ENCODE measurements at places on chromosomes 3 and 15.

DNA sequence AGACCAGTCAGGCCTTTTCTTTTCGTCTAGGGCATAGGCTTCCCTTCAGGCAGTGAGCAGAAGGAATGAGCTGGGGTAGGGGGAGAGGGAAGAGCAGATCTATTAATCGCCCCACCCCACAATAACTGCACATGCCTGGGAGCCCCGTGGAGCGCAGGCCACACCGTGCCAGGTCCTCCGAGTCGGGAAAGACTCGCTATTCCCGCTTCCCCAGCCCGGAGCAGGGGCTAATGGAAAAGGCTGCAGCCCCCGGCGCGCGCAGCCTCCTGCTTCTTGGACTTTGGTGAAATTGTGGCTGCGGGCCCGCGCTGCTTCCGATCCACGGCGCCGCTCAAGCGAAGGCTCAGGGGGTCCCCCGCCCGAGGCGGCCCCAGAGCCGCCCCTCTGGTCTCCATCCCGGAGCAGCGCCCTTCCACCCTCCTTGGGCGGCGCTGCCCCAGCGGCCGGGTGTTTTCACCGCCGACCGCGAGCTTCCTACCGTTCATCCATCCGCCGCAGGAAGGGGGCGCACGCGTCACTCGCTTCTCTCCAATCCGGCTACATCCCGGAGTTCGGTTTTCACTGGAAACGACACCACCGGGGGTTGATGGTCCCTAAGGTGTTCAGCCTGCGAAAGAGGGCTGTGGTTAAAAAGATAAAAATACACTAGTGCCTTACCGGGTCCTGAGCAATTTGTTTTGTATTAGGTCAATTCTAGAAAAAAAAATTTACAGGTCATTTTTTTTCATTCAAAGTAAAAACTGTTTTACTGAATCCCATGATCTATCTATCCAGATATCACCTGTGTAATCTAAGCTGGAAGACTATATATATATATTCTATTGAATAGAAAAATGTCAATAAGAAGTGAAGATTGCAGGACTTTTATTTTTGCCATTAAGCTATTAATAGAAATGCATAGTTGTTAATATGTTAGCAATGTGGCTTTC lies 4.4 kb upstream of the SYNM start:
- DNase-seq = peak; percentile 88

GRCh38 chr3:50396502-50396901 lies 37.2 kb upstream of the TMEM115 start:
- DNase-seq = no peak

DNA sequence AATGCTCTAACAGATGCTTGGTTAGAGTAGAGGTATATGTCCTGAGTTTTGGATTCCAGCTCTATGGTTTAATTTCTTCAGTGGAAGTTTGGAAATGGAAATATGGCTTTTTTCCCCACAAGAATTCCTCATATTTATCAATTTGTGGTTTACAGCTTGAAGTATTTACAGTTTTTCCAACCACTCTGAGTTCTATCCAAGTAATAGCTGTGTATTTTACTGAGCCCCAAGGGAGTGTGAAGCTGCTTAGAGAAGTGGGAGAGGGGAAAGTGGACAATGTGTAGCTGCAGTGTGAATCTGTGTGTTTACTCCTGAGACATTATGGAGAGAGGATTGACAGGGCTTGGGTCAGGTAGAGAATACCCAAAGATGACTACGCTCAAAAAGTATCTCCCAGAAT lies 54.5 kb downstream of the NEK11 start:
- DNase-seq = no peak

DNA sequence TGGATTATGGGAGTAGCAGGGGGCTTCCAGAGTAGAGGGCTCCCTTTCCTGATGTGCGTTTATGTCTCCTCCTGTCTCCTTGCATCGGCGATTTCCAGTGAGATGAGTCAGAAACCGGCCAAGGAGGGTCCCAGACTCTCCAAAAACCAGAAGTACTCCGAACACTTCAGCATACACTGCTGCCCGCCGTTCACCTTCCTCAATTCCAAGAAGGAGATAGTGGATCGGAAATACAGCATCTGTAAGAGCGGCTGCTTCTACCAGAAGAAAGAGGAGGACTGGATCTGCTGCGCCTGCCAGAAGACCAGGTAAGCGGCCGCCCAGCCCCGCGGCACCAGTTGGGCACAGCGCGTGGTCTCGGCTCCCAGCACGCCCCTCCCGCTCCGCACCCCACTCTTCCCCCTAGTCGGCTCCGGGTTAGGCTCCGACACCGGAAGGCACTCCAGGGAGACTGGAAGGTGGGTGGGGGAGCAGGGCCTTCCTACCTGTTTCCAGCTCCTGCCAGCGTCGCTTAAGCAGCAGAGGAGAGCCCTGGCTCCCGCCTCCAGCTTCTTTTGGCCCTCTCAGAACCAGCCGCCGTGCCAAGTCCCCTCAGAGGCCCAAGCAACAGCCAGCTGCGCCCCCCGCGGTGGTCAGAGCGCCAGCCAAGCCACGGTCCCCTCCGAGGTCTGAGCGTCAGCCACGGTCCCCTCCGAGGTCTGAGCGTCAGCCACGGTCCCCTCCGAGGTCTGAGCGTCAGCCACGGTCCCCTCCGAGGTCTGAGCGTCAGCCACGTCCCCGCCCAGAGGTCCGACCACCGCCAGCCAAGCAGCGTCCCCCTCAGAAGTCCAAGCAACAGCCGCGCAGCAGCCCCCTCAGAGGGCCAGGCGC lies 34.7 kb downstream of the MOBP start:
- no peak for DNase-seq

DNA sequence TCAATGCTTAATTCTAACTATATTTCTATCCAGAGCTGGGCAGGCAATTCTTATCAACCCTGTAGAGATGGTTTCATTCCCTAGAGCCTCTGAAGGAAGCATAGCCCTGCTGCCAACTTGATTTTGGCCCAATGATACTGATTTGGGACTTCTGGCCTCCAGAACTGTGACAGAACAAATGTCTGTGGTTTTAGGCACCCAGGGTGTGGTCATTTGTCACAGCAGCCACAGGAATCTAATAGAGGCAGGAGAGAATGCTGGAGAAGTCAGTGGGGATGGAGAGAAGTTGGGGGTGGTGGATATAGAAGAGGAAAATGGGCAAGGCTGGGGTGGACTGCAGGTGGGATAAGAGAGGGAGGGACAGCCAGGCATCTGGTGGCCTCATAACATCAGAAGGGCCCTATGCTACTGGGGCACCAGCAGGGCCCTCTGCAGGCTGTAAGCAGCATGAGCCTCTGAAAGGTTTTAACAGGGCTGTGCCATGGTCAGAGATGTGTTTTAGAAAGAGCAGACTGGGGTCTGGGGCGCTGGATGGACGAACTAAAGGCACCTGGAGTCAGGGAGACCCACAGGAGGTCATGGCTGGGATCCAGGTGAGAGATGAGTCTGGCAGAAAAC lies 19.8 kb downstream of the MRPS11 start:
- no peak for DNase-seq

DNA sequence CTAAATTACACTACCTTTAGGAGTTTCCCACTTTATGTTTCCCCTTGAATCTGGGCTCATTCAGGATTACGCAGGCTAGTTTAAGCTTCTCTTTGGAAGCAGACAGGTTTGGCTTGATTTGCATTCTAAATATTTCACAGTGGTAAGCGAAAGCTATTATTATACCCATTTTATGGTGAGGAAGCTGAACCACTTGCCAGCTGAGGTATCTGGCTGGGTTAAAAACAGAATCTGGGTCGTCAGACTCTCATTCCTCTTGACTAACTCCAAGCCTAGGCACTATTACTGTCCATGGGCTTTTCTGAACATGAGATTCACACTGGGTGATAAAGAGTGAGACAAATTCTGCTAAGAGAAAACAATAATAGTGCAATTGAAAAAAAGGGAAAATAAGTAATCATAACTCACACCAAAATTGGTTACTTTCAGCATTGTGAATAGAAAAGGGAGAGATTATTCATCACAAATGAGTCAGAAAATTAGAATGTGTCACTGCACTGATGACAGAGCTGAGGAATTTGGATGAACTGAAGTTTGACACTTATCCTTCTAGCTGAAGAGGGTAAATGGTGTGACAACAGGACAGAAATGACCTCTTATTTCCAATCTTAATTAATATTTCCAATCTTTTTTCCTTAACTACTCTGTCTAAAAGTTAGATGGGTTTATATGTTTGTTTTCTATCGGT lies 211.3 kb downstream of the TIGIT start:
- no peak for DNase-seq

Measured in ecto neural progenitor cell (in vitro differentiated cells).